ENCODE measurements at places on chromosomes 7 and 10.

GRCh38 chr10:50469778-50470193 is 154.0 kb downstream of the SGMS1 start:
- DNase-seq, result no peak

GRCh38 chr10:72068901-72069446 is 19.4 kb downstream of the SPOCK2 start:
- DNase-seq, result no peak

DNA sequence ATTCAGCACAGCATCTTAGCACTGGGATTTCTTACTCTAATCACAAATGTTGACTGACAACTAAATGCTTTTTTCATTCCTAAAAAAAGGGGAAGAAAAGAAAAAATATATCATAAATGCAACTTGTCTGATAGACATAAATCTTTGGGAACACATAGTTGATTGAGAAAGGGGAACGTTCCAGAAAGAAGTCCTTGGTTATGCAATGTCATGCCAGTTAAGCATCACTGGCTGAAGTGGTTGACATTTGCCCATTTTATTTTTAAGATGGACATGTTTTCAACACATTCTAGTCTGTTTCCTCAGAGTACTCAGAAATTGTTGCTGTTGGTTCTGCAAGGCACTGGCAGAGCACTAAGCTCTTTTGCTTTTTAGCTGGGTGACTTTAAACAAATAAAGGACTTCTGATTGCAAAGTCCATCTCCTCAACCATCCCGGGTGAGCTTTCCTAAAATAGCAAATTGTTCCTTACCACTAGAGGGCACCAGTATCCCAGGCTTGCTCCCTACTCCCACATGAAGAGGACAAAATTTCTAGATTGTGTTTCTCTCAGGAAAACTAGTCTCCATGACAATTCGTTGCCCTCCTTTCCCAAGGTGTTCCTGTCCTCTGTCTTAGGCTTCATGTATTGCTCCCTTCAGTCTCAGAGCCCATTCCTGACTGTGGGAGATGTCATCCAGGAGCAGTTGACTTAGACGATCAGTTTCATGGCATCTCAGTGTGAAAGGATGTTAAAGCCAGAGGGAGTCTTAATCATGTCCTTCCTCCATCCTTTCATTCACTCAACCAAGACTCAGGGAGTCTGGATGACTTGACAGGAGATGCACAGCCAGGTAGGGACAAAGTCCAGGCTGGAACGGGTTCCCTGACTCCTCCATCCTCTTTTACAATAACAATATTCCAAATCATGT is 23.9 kb downstream of the OPALIN start:
- no peak for DNase-seq

- no peak for DNase-seq
Observed at GRCh38 chr7:85160223-85160622, 26.6 kb downstream of the SEMA3D start.

GRCh38 chr7:105835441-105835840 is 41.0 kb downstream of the ATXN7L1 start:
- DNase-seq, result no peak

DNA sequence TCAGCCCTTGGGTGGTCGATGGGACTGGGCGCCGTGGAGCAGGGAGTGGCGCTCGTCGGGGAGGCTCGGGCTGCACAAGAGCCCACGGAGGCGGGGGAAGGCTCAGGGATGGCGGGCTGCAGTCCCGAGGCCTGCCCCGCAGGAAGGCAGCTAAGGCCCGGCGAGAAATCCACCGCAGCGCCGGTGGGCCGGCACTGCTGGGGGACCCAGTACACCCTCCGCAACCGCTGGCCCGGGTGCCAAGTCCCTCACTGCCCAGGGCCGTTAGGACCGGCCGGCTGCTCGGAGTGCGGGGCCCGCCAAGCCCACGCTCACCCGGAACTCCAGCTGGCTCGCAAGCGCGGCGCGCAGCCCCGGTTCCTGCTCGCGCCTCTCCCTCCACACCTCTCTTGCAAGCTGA is 138.4 kb downstream of the BAMBI start:
- no peak for DNase-seq

- DNase-seq, result no peak
Observed at GRCh38 chr10:61882621-61883370, 18.7 kb upstream of the ARID5B start.

DNA sequence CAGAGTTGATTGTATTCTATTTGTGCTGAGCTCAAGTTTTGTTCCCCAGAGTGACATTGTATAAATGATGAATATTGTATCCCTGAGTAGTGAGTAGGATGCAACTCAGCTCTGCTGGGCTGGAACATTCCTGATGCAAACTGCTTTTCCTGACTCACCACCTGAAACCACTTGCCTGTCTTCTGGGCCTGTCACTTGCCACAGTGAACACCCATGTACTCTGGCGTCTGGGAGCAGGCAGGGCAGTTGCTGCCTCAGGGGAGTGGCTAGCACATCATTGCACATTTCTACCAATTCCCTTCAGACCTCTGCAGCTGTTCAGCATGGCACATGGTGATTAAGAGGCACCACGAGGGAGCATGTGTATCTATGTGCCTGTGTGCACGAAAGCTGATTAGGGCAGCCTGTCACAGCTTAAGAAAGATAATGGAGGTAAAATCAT is 157.3 kb downstream of the SND1 start:
- no peak for DNase-seq

DNA sequence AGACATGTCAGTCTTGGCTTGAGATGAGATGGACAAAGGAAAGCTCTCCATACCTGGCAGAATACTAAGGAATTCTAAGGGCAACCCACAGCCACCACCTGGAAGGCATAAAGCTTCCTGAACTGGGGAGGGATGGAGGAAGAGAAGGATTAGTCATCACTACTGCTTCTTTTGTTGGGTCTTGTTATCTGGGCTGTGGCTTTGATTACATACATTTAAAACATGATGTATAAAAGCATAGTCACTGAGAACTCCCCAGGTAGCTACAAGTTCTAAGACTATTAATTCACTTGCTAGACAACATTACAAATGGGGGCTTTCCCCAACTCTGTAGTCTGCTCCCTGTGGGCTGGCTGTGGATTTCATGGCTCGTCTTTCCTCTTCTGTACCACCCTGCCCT is 58.2 kb downstream of the RBM33 start:
- DNase-seq, result no peak

DNA sequence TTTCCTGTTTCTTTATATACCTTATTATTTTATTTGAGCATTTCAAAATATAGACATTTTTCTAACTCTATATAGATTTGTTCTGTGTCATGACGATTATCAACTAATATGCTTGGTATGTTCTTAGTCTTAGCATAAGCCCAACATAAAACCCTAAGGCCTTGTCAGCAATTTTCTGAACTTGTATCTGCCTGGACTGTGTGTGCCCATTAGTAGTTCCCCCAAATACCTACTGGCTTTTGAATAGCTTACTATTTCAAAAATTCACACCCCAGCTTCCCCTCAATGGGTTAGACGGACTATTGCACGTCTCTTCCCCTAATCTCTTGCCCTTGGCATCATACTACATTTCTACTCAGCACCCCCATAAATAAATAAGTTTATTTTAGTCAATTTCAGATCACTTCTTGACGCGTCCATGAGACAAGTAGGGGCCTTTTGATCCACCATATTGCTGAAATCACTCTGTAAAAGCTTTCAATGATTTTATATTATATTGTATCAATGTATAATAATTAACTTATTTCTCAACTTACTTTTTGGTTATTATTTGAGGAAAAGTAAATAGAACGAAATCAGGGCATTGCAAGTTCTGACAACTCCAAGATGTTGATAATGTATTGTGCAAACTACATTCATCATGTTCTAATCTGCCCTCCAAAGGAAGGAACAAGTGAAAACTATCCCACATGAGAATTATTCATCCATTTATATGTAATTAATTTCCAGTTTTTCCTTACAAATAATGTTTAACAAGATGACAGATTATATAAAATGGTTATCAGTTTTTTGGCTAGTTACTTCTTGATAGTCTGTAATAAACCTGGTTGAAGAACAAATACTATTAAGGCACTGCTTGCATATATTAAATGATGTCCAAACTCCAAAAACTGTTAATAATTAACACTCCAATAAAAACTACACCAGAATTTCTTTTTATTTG is 1.1 kb upstream of the AKR1C3 start:
- DNase-seq, result no peak

GRCh38 chr10:6498771-6499170 is 81.3 kb downstream of the PRKCQ start:
- no peak for DNase-seq

- DNase-seq, result no peak
Observed at GRCh38 chr7:44163591-44163990, 22.5 kb upstream of the MYL7 start.

DNA sequence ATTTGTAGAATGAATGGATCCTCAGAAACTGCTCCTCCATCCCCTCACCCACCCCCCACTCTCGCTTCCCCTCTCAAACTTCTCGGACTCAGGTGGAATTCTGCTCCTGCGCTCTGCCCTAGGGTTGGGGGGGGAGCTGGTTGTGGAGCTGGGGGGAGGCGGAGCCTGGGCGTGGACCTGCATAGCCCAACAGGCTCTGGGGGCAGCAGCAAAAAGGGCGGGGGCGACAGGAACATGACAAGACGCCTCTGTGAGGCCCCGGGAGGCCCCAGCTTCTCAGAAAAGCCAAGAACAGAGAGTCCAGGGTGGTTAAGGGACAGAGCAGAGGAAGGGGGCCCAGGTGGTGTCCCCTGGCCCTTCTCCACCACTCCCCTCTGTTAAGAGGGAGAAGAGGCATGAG is 3.5 kb downstream of the TSC22D4 start:
- DNase-seq, result no peak

GRCh38 chr10:17064435-17064834 is 65.2 kb downstream of the CUBN start:
- DNase-seq, result no peak

GRCh38 chr7:620056-620455 is 100.4 kb upstream of the PDGFA start:
- no peak for DNase-seq

DNA sequence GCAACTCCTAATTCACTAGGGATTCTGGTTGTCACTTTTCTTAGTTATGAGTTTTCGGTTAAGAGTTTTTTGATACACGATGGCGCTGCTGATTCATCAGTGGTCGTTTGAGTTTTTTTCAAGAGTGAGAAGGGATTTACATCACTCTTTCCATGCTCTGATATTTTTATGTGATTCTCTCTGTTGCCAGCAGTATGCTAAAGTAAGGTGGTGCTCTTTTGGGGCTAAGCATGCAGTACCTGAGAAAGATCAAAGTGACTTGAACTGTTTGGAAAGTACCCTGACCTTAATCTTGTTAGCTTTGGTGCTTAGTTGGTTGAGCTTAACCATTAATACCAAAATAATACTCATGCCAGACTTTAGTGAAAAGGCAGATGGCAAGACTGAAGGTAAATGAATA is 28.1 kb downstream of the STAMBPL1 start:
- no peak for DNase-seq

GRCh38 chr7:132516042-132516840 is 60.0 kb downstream of the PLXNA4 start:
- no peak for DNase-seq

DNA sequence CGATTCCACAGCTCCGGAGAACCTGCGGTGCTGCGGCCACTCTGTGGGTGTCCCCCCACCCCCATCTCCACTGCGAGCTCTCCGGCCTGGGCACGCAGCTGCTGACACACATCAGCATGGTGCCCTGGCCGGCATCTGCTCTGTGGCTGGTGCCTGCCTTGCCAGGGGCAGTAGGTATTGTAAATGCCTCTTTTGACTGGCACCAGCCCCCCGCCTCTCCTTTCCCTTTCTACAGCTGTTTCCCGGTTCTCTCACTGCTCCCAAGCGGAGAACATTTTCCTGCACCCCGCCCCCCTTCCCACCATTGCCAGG is 357.1 kb upstream of the ZNF32 start:
- no peak for DNase-seq

GRCh38 chr7:34163956-34164355 is 258.6 kb downstream of the BMPER start:
- DNase-seq, result no peak

DNA sequence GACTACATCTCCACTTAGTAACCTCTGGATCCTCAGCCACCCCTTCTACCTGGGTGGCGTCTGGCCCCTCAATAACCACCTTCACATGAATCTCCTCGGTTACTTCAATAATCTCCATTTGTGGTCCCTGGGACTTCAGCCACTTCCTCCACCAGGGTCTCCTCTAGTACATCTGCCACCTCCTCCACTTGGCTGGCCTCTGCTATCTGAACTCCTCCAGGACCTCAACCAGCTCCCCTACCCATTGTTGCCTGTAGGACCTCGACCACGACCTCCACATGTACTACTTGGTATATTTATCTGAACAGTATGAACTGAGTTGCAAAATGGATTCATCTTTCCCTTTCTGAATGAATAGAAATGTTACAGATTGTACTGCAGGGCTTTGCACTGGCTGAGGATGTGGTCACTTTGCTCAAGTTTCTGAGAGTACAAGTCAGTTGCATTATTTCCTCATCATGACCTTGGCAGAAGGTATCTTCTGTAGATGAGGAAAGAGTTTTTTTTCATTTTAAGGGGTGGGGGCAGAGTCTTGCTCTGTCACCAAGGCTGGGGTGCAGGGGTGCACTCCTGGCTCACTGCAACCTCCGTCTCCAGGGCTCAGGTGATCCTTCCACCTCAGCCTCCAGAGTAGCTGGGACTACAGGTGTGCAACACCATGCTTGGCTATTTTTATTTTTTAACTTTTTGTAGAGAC is 36.0 kb downstream of the MAT1A start:
- DNase-seq, result no peak

- DNase-seq, result no peak
Observed at GRCh38 chr7:107262857-107263256, 94.1 kb downstream of the HBP1 start.

DNA sequence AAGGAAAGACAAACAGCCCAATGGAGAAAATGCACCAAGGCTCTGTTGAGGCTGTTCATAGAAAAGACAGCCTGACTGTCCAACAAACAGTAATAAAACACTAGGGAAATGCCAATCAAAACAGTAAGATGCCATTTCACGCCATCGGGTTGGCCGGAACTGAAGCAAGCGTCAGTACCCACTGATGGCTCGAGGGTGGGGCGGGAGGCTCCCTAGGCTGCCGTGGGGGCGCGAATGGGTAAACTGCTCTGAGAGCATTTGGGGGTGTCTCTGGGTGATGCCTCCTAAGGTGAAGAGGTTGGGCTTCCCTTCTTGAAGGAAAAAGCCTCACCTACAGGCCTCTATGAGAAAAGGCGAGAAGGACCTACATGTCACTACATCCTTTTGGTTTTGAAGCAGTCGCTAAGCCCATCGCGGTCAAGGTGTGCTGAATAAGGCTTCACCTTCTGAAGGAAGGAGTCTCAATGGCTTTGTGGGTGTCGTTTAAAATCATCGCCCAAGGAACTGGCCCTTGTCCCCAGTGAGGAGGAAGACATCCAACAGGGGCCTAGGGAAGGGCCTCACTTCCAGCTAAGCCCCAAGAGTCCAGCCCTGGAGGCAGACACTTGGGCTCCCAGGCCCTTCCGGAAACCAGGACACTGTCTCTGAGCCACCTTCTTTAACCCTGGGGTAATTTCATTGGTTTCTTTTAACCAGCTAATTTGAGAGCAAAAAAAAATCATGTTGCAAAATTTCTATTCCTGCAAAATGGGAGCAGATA is 98.5 kb upstream of the PPP2R2D start:
- no peak for DNase-seq

- no peak for DNase-seq
Observed at GRCh38 chr7:81175275-81175940, 256.6 kb upstream of the SEMA3C start.

- no peak for DNase-seq
Observed at GRCh38 chr7:108568801-108569380, 615 bp downstream of the THAP5 start.
